NCI-H1417 treated with DMSO at 0.1 percent for 48 hours (cell line): ENCODE measurements at places on chromosomes 7 and 10.

DNA sequence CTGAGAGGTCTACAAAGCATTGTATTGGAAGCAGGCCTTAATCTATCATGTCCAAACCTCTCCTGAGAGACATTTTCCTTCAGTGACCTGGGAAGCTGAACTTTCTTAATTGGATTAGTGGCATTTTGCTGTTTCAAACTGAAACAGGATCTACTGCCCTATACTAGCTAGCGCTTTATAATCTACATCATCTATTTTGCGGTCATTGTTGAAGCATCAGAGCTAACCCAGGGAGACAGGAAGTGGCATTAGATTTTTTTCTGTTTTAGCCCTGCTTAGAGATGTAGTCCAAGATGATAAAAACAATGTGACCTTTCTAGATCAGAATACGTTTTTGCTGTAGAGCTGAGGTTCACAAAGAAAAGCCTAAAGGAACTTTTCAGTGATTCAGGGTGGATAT lies 147.4 kb upstream of the AGR3 start:
- DNase-seq, result no peak

DNA sequence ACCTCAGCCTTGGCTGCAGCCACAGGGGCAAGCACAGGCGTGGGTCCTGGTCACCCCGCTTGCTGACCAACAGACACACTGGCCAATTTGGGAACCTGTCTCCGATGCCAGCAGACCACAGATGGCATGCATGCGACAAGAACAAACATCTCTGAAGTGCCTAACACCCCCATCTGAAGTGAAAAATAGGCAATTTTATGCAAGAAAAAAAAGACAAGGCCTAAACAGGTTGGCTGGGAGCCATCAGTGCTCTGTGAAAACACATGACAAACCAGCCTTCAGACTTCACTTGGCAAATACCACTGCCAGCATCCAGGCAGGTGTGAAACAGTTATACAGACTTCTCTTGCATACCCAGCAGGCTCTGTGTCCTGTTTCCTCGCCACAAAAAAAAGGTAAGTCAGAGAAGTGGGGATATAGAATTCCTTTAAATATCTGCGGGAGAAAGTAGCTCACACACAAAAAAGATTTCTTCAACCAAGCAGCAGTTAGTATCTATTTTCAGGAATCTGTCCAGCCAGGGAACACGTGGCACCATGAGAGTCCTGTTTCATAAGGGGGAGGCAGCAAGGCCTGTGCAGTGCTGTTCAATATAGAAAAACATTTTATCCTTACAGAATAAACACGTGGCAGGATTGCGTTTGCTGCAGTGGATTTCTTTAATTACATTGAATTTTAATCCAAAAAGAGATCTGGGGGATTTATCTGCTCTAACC lies 293.4 kb upstream of the MKLN1 start:
- DNase-seq, result no peak

DNA sequence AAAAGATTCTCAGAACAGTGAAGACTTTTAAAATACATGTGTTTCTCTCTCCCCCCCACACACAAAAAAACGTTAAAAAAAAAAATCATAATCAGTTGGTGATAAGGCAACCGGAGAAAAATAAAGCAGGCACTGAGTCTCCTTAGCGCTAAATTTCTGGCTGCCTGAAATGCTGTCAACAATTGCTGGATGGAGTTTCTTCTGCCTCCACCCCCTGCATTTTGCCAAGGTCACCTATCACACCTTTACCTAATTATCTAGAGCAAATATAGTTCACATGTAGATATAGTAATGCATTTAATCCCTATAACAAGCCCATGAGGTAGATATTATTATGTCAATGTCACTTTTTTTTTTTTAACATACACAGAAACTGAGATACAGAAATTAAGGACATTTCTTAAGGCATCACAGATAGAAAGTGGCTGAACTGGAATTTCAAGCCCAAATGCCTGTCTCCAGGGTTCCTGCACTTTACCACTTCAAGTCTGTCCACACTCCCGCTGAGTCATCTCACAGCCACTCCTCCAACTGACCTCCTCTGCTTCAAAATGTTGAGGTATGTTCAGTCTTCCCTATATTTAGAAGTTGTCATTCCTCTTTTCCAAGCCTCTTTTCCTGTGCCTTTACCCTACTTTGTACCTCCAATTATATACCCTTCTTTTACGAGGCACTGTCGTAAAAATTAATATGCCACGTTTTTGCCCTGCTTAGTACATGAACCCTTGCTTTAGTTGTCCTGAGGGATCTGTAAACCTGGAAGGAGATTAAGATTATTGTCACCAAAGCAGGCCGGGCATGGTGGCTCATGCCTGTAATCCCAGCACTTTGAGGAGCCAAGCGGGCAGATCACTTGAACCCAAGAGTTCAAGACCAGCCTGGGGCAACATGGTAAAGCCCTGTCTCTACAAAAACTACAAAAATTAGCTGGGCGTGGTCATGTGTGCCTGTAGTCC lies 72.8 kb upstream of the MPP7 start:
- no peak for DNase-seq

- no peak for DNase-seq
Observed at GRCh38 chr7:65509368-65510186, 135.9 kb downstream of the ZNF92 start.

- no peak for DNase-seq
Observed at GRCh38 chr10:32161586-32161985, 105.4 kb upstream of the KIF5B start.

GRCh38 chr7:32093415-32094408 lies 23.5 kb upstream of the PDE1C start:
- DNase-seq, result no peak
